ENCODE measurements at places on chromosomes 2 and 18.

- DNase-seq, result no peak
Observed at GRCh38 chr2:70510313-70510712, 43.3 kb downstream of the TGFA start.

GRCh38 chr2:28326469-28326805, 66.2 kb upstream of the FOSL2 start:
- no peak for DNase-seq

DNA sequence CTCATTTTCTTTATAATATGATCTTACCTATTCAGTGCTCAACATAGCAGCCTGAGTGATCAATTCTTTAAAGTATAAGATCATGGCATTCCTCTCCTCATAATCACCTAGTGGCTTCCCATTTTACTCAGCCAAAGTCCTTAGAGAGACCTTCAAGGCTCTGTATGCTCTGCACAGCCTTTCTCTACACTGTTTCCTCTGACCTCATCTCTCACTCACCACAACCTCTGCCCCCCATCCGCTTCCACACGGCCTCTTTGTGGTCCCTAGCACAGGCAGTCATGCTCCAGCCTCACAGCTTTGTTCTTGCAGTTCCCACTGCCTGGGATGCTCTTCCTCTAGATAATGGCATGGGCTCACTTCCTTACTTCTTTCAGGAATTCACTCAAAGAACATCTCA, 109.2 kb downstream of the HIBCH start:
- no peak for DNase-seq

DNA sequence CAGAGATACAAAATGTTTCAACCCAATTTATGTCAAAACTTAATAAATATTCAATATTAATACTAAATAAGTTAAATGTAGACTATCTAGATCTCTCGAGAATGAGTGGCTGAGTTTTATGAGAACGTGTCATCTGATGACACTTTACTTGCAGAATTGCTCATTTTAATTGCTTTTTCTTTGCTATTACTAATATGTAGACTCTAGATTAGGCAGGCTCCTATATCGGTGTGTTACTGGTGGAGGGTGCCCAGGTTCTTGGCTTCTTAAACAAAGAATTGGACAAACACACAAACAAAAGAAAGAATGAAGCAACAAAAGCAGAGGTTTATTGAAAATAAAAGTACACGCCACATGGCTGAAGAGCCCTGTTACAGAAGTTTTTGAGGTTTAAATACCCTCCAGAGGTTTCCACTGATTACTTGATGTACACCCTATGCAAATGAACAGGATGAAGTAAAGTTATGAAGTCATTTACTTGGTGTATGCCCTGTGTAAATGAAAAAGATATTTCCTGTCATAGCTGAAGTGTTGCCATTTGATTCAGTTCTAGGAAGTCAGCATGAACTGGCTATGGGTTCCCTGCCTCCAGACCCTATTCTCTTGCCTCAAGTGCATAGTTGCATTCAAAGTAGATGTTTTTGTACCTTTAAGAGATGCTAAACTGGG, 122.9 kb upstream of the ITGA4 start:
- DNase-seq, result no peak

- DNase-seq, result no peak
Observed at GRCh38 chr2:113894156-113894743, 4.4 kb downstream of the ACTR3 start.

- DNase-seq, result no peak
Observed at GRCh38 chr2:224934526-224935188, 107.6 kb downstream of the DOCK10 start.

- no peak for DNase-seq
Observed at GRCh38 chr2:74416778-74417177, 4.6 kb downstream of the C2orf81 start.

DNA sequence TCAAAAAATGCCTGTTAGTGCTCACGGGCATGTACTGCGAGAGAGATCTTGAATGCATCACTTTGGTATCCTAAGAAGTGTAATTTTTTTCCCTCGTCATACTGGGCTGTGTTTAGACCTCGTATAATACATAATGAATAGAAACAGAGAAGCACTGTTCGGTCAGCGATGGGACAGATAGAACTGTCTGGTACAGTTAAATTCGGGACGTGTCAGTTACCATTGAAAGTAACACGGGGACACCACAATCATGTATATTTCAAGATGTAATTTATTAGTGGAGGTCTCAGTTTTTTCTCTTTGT, 1.8 kb downstream of the PKP4 start:
- DNase-seq, result no peak

DNA sequence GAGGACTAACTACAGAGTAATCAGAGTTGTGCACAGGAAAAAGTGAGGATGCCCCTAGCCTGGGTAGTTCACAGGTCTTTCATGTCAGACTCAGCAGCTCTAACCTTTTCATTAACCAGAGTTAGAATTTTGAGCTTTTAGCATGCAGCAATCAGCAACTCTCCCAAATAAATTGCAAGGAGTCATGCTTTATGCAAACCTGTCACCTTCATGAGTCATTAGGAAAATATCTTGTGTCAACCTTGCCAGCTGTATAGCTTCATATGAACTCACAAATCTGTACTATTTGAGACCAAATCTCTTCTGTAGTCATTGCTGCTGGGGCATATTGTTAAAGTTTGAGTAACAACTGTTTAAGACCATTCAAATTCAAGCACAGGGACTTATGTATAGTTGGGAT, 382.3 kb upstream of the NT5C1B start:
- no peak for DNase-seq

- DNase-seq, result no peak
Observed at GRCh38 chr2:186771850-186772463, 77.0 kb downstream of the ZSWIM2 start.

DNA sequence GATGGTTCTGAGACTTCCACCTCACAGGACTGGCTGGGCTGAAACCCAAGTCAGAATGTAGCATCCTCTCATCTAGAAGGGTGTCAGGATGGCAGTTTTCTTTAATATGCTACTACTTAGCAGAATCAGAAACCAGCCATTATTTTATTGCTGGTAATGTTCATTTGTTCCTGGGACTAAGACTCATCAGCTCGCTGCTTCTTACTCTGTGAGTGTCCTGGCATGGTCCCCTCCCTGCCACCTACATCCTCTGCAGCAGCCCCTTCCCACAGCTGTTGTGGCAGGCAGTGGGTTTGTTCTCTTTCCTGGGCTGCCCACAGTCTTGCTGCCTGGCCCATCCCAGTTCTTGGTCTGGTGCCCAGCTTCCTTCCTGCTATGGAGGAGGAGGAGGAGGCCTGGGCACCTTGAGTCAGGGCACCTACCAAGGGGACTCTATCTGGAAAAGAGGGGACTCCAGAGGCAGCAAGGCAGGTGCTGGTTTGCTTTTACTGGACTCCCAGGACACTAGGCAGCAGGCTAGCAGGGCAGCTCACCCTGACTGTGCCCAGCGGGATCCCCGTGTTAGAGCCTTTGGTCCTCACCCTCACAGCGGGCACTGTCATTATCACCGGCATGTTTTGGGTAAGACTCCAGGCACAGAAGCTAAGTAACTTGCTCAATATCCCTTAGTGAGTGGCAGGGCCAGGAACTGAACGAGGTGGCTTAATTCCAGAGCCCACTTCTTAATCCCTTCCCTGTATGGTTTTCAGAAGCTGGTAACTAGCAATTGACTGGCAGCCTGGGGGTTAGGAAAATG, 62.1 kb downstream of the LRRFIP1 start:
- DNase-seq, result no peak

- no peak for DNase-seq
Observed at GRCh38 chr2:156464106-156464505, 27.9 kb downstream of the GPD2 start.

- DNase-seq, result no peak
Observed at GRCh38 chr2:189287982-189288521, 108.5 kb upstream of the COL5A2 start.
